ENCODE measurements at places on chromosomes 11 and 22. TPM values are rescaled to one million over a fixed set of nuclear protein-coding genes. Genes with fewer than 3 reads are reported as not detected.

EXPH5 gene
- 1.5 TPM for total RNA-seq

C11orf91 gene
- 0.54 TPM for total RNA-seq

GRCh38 chr11:44564670-44565210 is 723 bp upstream of the CD82 start:
- DNase-seq: no peak

DNA sequence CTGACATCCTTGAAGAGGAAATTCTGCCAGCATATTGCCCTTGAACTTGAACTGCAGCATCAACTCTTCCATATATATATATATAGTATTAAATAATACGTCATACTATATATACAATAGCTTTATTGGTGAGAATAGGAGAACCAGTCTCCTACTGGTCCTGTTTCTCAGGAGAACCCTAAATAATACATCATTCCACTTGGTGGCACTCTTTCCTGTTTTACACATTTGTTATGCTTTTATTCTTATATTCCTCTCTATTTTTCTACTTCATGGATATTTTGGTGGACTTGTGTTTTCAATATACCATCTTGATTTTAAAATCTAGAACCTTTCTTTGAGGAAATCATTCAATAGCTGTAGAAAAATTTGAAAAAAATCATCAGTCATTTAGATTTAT is 193.3 kb downstream of the TRPC6 start:
- no peak for DNase-seq

DNA sequence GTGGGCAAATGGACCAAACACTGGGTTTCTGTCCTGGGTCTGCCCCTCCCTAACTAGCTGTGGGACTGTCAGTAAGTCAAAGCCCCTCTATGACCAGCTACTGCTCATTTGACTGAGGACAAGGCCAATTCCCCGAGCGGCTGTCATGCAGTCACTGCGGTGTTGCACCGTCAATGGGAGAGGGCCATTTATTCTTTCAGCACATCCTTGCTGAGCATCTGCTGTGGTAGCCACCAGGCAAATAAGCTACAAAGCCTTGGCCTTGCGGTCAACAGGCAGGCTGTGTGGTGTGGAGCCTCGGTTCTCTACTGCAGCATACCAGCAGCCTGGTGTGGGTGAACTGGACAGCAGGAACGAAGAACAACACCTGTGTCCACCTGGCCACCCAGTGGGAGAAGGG is 25.8 kb upstream of the SERPIND1 start:
- DNase-seq: no peak

Data from CD8-positive, alpha-beta T cell (primary cell).